ENCODE measurements at places on chromosomes 5 and 9.

GRCh38 chr9:98374385-98375051, 119.1 kb upstream of the TBC1D2 start:
- no peak for DNase-seq

DNA sequence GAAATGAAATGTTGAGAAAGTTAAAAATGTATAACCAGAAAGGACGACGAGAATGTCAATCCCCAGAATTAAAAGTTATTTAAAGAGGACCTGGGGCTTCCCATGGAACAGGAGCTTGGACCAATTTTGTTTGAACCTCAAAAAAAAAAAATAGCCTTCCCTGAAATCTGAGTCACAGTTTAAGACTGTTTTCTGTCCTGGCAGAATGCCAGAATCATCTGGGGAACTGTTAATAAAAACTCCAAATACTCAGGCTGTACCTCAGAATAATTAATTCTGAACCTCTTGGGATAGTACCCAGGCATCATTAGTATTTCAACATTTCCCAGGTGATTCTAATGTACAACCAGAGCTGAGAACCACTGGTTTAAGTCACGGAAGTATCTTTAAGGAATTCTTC, 102.2 kb upstream of the SLCO6A1 start:
- no peak for DNase-seq

- no peak for DNase-seq
Measured at GRCh38 chr9:133087429-133088145, 25.8 kb downstream of the CEL start.

DNA sequence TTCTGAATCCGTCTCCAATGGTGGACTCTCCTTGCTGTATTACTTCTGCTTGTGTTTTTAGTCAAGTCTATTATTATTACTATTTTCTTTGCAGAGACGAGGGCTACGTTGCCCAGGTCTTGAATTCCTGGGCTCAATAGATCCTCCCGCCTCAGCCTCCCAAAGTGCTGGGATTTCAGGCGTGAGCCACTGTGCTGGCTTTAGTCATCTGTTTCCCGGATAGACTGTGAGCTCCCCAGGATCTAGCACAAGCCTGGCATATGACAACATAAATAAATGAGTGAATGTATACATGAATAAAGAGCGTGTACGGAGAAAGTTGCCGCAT, 439 bp upstream of the DDX46 start:
- no peak for DNase-seq

DNA sequence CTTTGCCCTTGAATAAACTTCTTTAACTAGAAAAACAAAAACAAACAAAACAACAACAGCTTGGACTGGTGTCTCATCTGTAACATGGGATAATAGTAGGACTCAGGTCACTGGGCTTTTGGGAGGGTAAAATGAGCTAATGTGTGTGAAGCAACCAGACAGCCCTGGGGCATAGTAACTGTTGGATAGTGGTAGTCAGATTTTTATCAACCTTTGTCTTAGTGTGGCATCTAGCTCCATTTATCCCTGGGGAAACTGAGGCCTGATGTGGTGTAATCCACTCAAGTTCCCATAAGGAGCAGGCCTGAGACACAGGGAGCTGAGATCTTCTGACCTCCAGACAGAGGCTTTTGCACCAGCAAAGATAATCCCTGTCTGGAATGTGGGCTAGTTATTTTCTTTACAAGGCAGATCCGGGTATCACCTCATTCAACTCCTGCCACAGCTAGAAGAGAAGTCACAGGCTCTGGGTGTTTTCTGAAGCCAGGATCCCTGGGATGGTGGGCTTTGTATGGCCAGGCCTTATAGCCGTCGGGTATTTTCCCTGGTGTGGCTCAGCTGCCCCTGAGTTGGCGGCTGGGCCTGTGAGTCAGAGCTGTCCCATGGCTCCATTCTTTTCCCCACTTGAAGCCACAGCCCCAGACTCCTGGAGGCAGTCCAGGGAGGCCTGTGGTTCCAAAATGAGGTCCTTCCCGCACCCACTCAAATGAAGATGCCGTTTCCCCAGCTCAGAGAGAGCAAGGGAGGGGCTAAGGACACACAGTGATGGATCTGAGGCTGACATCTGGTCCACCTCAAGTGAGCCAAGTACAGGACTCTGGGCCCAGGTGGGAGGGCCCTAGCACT, 26.1 kb upstream of the CSF1R start:
- no peak for DNase-seq

DNA sequence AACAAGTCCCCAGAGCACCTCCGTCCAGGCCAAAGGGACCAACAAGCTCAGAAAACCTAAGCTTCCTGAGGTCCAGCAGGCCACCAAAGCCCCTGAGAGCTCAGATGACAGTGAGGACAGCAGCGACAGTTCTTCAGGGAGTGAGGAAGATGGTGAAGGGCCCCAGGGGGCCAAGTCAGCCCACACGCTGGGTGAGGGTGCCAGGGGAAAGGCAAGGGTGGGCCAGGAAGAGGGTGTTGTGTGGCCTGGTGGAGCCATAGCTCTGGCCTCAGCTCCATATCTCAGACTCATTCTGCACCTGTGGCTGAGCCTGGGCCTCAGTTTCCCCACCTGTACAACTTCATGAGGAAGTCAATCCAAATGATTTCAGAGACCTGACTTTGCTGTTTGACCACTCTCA, 20.7 kb downstream of the CD74 start:
- no peak for DNase-seq

DNA sequence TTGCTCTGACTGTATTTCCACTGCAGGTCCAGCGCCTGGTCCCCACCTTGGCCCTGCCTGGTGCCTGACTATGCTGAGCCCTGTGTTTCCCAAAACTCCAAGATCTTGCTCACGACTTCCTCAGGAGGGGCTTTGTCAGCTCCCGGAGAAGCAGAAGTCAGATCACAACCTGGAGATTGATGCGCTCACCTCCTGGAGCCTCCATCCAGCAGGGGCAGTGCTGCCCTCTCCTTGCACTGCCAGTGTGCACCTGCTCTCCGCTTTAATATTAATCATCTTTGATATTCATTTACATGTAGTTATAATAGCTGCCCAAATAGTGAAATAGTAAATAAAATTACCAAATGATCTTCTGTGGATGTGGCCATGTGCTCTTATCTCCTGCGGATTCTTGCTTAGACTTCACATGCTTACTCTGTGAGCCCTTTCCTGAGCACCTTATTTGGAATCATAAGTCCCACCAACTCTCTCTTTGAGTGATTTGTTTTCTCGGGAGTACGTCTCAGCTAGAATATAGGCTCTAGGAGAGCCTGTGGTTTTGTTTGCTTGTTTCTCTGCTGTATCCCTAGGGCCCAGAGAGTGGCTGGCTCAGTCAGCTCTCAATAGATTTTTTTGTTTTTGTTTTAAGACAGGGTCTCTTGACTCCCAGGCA, 17.4 kb downstream of the MAML1 start:
- no peak for DNase-seq

DNA sequence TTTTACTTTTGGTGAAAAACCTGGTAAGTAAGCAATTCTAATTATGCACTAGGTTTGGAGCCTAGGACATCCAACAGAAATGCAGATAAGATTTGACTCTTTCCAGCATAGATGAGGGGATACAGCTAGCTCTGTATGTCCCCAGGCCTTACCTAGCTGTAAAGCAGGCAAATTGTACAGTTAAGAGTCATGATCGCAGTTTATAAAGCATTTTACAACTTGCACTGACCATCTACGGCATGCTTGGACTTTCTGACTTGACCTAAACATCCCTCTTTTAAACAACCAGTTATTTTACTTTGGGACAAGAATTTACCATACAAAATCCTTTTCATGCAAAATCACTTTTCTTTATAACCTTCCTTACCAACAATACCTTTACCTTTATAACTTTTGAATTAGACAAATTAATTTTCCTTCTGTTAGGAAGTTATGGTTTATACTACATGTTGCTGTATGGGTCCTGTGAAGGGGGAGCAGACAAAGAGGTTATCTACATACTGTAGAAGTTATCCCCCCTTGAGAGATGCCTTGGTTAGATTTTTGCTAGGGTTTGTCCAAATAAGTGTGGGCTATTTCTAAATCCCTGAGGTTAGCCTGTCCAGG, 36.8 kb downstream of the FGD3 start:
- DNase-seq, result no peak

DNA sequence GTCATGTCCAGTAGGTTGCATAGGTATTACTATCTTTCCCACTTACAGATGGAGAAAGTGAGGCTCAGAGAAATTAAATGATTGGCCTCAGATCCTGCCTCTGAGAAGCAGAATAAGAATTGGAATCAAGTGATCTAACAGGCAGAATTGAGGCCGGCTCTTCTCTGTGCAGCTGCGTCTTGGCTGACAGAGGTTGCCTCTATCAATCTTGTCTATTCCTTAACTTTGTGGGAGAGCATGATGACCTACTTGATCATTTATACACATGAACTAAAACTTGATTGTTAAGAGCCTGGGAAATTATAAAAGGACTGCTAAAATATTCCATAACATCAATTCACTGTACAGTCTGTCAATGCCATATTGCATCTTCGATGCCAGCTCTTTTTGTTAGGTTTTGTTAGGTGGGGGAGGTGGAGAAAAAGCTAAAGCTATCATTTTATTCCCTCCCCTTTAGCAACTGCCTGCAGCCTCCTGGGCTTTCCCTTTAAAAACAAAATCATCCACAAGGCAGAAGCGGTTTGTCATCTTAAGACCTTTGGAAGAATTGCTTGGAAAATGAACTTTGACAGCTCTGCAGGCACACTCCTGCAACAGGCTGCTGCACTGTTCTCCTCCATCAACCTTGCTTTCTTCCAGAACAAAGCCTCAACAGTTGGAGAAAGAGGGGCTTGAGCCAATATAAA, 247.4 kb downstream of the SMARCA2 start:
- no peak for DNase-seq

- no peak for DNase-seq
Measured at GRCh38 chr9:27800159-27800558, 226.9 kb upstream of the C9orf72 start.

DNA sequence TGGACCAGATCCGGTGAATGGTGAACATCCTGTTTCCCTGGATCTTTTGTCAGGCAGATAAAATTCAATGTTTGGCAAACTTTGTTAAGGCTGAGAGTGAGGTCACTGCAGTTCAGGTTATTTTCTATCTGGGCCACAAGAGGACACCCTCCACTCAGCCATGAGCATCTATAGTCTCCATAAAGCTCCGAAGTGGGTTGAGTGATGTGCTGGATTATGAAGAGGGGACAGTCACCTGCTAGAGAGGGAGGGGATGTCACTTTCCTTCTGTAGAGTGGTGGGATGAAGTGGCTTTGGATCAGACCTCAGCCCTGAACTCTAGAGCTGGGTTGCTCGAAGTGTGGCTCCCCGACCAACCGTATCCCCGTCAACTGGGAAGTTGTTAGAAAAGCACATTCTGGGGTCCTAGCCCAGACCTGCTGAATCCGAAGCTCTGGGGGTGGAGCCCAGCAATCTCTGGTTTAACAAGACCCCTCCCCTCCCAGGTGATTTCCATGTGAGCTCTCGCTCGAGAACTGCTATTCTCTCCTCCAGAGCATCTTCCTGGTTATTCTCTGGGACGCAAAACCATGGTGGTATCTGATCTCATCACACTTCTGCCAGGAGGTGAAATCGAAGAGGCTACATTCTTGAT, 31.8 kb upstream of the FGF1 start:
- no peak for DNase-seq

- no peak for DNase-seq
Measured at GRCh38 chr5:28310696-28311095, 1272.3 kb upstream of the CDH9 start.

- DNase-seq, result no peak
Measured at GRCh38 chr5:68423154-68423811, 207.7 kb downstream of the PIK3R1 start.

DNA sequence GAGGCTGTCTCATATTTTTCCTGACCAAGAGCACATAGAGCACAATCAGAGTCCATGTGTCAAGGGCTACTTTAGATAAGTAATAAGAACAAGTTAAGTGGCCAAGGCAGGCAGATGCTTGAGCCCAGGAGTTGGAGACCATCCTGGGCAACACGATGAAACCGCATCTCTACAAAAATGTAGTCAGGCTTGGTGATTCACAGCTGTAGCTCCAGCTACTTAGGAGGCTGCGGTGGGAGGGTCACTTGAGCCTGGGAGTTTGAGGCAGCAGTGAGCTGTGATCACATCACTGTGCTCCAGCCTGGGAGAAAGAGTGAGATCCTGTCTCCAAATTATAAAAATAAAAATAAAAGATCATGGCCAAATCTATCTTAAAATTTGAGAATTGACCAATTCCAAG, 767.9 kb upstream of the CTNND2 start:
- DNase-seq, result no peak

DNA sequence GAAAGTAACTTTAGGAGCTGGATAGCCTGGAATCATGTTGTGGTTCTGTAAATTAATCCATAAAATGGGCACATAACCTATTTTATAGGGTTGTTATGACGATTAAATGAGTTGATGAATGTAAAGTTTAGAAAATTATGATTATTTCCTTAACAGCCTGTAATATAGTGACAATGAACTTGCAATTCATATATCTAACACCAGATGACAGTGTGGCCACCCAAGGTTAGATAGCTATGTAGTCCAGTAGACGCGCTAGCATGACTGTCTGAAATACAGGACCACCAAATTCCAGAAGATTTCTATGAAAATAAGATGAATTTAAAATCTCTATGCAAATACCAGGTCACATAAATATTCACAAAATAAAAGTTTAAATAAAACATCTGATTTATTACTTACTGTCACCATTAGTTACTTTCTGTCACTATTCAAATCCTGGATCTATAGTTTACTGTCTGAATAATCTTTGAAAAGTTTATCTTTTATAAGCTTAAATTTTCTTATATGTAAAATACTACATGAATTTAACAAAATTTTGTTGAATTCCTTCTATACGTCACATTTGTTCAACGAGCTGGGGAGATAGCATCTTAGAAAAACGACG, 26.1 kb upstream of the MACIR start:
- no peak for DNase-seq

DNA sequence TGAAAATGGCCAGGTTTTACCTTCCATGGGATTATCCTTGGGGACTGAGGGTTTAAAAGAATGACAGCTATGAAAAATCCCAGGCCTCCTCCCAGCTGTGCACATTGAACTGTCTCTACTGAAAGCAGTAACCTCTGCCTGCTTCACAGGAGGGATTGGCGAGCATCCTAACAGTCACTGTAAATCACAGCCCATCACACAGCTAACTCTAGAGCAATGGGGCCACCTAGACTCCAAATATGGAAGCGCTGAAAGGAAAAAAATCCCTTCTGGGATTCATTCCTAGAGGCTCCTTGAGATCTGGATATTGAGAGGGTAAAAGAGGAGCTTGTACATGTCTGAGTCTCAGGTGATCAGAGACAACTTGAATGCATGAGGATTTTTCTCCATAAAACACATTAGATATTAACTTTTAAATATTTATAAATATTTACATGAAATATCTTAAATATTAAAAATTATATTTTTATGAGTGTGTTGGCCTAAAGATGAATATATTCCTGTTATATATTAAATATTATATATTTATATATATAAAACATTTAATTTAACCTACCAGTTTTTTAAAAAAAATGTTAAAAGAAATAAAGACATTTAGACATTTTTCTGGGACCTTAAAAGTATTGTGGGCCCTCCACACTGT, 133.8 kb upstream of the SLC24A2 start:
- no peak for DNase-seq

- no peak for DNase-seq
Measured at GRCh38 chr5:149302641-149303040, 31.0 kb downstream of the AFAP1L1 start.

Data from activated CD8-positive, alpha-beta memory T cell treated with anti-CD3 and anti-CD28 coated beads for 1 hour (primary cell).